Hepatocyte (in vitro differentiated cells): ENCODE measurements at places on chromosomes 5 and 9. TPM values are rescaled to one million over a fixed set of nuclear protein-coding genes. Genes with fewer than 3 reads are reported as not detected.

SLC25A46 gene
- total RNA-seq: 65.9 and 76.2 TPM in 2 replicates

DOK3 gene
- 3.3 and 3.5 TPM in 2 replicates for total RNA-seq

CTXN3 gene
- total RNA-seq: not detected in 2 replicates

LCN10 gene
- not detected in 2 replicates for total RNA-seq

EPB41L4B gene
- total RNA-seq: 20.6 and 23.1 TPM in 2 replicates

IFNA21 gene
- total RNA-seq: not detected in 2 replicates

TLR4 gene
- 1.7 and 2.4 TPM in 2 replicates for total RNA-seq

FBLL1 gene
- 1.7 and 1.8 TPM in 2 replicates for total RNA-seq
